Activated naive CD8-positive, alpha-beta T cell treated with anti-CD3 and anti-CD28 coated beads for 36 hours (primary cell): ENCODE measurements at places on chromosomes 4 and X. TPM values are rescaled to one million over a fixed set of nuclear protein-coding genes. Genes with fewer than 3 reads are reported as not detected.

DNA sequence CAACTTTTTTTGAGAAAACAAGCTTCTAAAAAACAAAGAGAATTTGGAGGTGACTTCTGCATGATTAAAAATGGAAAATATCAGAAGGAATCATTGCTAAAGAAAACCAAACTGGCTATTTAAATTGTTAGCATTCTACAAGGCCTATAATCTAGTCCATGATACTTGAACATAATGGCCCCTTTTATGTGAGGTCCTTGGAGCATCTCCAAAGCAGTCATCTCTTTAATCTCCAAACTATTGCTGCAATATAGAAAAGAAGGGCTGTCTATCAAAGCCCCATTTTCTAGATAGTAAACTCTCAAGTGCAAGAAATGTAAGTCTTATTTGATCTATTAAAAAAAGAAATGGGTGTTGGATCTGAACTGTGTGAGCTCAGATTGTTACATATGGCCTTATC lies 615.1 kb downstream of the CENPC start:
- H3K36me3 ChIP-seq: no peaks in the 10 kb centered on the region
- DNase-seq: no peak
- no peaks in the 10 kb centered on the region for H3K27me3 ChIP-seq
- H3K4me1 ChIP-seq: no peaks in the 10 kb centered on the region

The HTR2C gene
- not detected for total RNA-seq

The CT47A7 gene
- not detected for total RNA-seq

The FUNDC2 gene
- 97.3 TPM for total RNA-seq

DNA sequence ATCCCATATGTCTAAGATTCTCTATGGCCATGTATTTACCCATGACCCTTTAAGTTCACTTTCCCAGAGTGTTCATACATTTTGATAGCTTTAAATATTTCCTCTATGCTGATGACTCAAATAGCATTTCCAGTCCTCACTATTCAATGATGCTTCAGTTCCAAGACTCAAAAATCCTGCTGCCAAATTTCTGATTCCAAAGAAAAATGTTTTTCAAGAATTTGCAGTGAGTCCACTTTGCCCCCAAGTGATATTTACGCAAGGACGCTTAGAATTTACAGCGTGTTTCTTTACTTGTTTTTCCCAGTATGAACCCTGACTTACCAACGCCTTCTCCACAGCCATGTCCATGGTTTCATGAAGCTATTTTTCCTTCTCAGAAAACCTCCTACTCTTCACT lies 127.9 kb upstream of the PCDH18 start:
- H3K27me3 ChIP-seq: no peaks in the 10 kb centered on the region
- DNase-seq: no peak
- H3K4me3 ChIP-seq: no peak overlapping the region
- no peak overlapping the region for H3K27ac ChIP-seq
- no peaks in the 10 kb centered on the region for H3K4me1 ChIP-seq

GRCh38 chr4:111405989-111406388 lies 739.3 kb upstream of the FAM241A start:
- H3K27me3 ChIP-seq: no peaks in the 10 kb centered on the region
- no peak overlapping the region for H3K4me3 ChIP-seq
- H3K27ac ChIP-seq: no peak overlapping the region
- no peak for DNase-seq

The GSX2 gene
- total RNA-seq: not detected

The PCSK1N gene
- 1.4 TPM for total RNA-seq

- H3K36me3 ChIP-seq: peaks cover 2% of the 10 kb centered on the region
- no peak for DNase-seq
- H3K4me1 ChIP-seq: peaks cover 4% of the 10 kb centered on the region
- H3K27ac ChIP-seq: no peak overlapping the region
- peaks cover under 1% of the 10 kb centered on the region for H3K27me3 ChIP-seq
These were observed 134.3 kb upstream of the AP1S2 start for GRCh38 chrX:15988661-15989603.

DNA sequence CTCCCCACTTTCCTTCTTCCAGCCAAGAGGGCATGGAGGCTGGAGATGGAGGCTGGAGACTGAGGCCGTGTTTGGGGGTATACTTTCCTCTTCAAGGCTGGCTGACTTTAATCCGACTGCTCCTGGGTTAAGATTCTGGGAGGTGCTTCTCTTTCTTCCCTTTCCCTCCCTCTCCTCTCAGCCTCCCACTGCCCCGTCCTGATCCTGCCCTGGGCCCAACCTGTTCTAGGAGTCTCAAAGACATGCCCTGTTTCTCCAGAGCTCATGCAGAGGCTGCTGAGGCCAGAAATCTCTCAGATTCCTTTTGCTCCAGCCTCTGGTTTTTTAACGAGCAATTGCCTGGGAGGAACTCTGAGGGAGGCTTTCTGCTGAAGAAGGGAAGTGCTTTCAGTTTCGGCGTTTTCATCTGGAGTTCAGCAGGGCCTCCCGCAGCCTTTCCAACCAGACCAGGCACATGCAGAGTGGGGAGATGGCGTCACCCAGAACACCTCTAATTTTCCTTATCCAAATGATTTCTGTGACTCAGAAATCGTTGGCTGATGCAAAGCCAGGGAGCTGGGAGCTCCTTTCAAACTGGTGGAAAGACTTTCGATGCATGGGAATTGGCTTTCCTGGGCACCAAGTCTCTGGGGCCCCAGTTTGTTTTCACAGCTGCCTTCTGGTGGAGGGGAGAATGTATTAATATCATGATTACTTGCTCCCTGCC lies 34.5 kb upstream of the FAM9C start:
- H3K4me3 ChIP-seq: peak overlapping the region; percentile 16
- peak overlapping the region; percentile 87 for H3K27ac ChIP-seq
- H3K27me3 ChIP-seq: no peaks in the 10 kb centered on the region
- peaks cover 74% of the 10 kb centered on the region for H3K4me1 ChIP-seq

GRCh38 chr4:78483811-78484210 lies 67.8 kb upstream of the ANXA3 start:
- no peak overlapping the region for H3K4me3 ChIP-seq
- no peak for DNase-seq
- H3K27me3 ChIP-seq: no peaks in the 10 kb centered on the region
- H3K4me1 ChIP-seq: no peaks in the 10 kb centered on the region
- no peaks in the 10 kb centered on the region for H3K36me3 ChIP-seq

DNA sequence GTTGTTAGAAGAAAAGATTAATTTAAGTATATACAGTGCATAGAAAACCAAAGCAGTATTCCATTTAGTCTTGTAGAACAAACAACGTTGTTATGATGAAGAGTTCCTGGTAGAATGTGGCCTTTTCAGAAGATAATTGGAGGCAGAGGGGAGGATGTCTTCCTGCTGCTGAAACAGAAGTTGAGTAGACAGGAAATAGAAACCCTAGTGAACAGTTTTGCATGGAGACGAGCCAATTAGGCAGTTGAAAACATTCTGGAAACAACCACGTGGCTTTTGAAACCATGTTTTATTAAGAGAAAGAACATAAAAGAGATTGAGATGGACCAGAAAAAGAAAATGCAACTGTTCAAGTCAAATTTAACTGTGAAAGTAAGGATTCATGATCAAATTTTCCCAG lies 325.2 kb downstream of the CAMK2D start:
- peaks cover 11% of the 10 kb centered on the region for H3K4me1 ChIP-seq
- no peaks in the 10 kb centered on the region for H3K27me3 ChIP-seq
- H3K27ac ChIP-seq: peak overlapping the region; percentile 11

DNA sequence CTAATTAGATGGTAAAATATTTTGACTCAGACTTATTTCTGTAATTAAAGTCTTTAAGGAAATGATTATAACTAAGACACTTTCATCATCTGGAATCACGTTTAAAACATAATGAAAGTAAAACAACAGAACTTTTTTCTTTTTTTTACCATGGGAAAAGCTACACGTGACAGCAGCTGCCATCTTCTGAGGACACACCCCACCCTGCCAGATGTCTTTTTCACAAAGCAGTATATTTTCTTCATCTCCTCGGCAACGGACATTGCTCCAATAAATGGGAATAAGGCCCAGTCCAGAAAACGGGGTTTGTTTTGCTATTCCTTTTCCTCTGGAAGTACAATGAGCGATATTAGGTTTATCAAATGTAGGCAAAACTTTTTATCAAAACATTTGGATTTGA lies 17.5 kb downstream of the PRSS12 start:
- H3K36me3 ChIP-seq: no peaks in the 10 kb centered on the region
- H3K4me3 ChIP-seq: no peak overlapping the region
- H3K27ac ChIP-seq: no peak overlapping the region
- no peak for DNase-seq
- no peaks in the 10 kb centered on the region for H3K4me1 ChIP-seq
- H3K27me3 ChIP-seq: no peaks in the 10 kb centered on the region

DNA sequence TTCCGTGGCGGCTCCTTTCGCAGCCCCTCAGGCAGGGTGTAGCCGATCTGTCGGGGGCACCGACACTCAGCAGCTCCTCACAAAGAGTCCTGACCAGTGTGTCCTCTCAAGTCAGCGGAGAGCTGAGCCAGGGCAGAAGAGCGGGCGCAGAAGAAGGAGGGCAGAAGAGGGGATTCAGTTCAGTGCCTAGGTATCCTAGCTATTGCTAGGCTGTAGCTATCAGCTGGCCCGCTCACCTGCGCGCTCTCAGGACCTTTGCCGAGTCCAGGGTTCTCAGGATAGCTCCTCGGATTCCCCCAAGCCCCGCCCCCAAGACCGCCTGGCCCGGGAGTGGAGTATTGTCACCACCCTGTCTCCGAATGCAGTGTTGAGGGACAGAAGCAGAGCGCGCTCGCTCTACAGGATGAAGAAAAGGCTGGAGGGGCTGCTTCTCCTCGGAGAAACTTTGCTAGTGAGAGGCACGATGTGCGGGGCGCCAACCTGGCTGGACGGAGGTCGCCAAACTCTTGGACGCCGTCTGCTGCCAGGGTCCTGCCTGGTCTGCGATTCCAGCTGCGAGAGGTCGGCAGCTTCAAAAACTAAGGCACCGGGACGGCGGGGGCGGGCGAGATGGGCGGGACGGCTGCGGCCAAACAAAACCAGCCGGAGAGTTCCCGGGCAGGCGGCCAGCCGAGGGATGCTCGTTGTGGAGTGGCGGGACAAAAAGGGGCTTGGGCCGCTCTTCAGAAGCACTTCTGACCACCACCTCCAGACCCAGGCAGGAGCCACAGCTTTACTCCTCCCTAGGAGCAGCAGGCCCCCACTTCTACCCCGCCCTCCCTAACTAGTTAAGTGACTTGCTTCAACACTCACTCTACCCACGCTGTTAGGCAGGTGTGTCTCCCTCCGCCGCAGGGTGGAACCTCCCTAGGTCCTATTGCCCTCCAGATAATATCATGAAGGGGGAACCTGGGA lies at the start of gene XKRX:
Gene XKRX, minus strand, starts transcription at position 258 of the 954 bp plus-strand sequence. CDS start 613 bp downstream, outside the sequence.
- peak; percentile 39 for DNase-seq
- peaks cover 3% of the 10 kb centered on the region for H3K36me3 ChIP-seq
- H3K4me3 ChIP-seq: peak within 1 kb of the TSS; percentile 83
- H3K27me3 ChIP-seq: no peaks in the 10 kb centered on the region
- peaks cover 45% of the 10 kb centered on the region for H3K4me1 ChIP-seq

DNA sequence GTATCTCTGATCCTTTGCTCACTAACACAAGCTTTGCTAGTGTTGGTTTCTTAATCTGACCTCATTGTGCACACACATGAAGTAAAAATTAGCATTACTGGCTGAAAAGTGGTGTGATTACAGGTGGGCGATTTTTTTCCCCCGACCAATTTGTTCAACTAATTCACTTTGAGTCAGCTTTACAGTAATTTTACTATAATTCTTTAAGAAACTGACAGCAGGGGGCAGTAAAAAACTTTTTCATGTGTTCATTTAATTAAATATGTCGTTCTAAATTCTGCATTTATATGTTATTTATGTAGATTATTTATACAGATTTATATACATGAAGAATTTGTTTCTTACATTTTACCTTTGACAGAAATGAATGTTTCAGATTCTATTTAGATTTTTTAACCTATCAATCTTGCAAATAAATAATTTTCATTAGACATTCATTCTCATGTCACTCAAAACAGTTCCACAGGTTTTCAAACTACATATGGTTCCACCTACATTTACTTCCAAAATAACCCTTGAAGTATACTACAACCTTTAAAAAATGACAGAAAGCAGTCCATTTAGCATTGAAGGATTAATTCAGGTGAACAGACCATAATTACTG lies 17.5 kb downstream of the PALLD start:
- no peak for DNase-seq
- no peak overlapping the region for H3K27ac ChIP-seq

The LETM1 gene
- 76.6 TPM for total RNA-seq
